ENCODE measurements at places on chromosomes 3 and 15.

GRCh38 chr3:22585911-22586310, 617.2 kb upstream of the UBE2E2 start:
- no peak for DNase-seq

- no peak for DNase-seq
Observed at GRCh38 chr3:34073961-34074360, 275.5 kb downstream of the PDCD6IP start.

- no peak for DNase-seq
Observed at GRCh38 chr3:101484805-101485620, 28.0 kb downstream of the SENP7 start.

- DNase-seq = no peak
Observed at GRCh38 chr3:23592961-23593931, 212.5 kb upstream of the UBE2E1 start.

DNA sequence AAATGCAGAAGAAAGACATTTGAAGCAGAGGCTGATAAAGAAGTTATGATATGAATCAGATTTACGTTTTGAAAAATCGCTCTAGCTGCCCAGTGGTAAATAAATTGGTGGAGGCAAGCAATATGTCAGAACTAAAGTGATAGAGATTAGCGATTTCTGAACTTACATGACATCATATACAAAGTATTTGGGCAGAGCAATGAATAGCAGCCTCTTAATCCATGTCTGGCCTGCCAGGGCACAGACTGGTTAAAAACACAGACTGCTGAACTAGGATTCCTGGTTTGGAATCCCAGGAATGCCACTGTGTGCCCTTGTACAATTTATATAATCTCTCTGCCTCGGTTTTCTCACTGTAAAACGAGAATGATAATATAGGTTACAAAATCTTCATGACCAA, 243.1 kb upstream of the SETMAR start:
- DNase-seq = no peak

- no peak for DNase-seq
Observed at GRCh38 chr15:27669641-27670040, 429.5 kb downstream of the OCA2 start.

- no peak for DNase-seq
Observed at GRCh38 chr15:52804526-52805081, 14.5 kb upstream of the ONECUT1 start.

GRCh38 chr3:143000528-143000927, 842 bp upstream of the U2SURP start:
- DNase-seq = no peak

- no peak for DNase-seq
Observed at GRCh38 chr15:39784638-39785037, 2.0 kb upstream of the FSIP1 start.

- DNase-seq = no peak
Observed at GRCh38 chr3:32450992-32451659, 51.5 kb downstream of the CMTM6 start.

DNA sequence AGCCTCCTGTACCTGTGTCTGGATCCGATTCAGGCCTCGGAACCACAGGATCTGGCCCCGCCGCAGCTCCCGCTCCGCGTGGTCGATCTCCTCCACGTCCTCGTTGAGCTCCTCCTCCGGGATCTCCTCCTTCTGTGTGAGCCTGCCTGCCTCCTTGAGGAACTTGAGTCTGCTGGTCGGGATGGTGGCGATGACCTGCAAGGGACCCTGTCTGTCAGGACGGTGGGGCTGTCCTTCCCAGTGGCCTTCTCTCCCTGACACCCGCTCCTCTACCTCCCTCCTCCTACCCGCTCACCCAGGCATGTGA, 17.2 kb upstream of the SEC13 start:
- DNase-seq = no peak

DNA sequence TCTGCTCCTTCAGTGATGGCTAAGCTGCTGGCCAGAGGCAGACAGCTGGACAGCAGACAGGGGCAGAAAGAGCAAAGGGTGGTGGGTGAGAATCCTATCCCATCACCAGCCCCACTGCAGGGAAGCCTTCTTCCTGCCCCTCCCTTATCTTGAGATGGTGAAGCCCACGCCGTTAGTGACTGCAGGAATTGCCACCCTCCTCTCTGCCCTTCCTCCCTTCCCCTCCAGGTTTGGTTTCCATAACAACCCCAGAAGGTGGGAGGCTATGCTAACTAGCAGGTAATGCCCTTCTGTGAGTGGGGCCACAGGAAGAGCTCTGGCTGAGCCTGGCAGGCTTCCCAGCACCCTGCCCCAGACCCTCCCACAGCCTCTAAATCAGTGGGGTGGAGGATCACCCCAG, 32.8 kb downstream of the SCN5A start:
- DNase-seq = no peak

DNA sequence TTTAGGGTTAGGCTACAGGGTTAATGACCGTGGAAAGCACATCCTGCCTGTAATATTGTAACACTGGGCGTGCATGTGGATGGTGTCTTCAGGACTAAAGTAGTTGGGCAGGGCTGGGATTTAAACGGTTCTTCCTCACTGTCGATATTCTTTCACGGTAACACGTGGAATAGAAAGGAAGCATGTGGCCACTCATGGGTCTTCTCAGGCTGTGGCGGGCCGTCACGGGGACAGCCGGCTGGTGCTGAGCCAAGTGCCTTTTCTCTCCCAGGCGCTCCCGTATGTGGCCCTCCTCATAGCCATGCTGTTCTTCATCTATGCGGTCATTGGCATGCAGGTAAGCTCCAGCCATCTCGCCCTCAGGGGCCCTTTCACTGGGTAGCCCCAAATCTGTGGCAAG, 73.7 kb downstream of the CHDH start:
- no peak for DNase-seq

GRCh38 chr3:12934431-12934830, 93.1 kb upstream of the RPL32 start:
- no peak for DNase-seq

- DNase-seq = no peak
Observed at GRCh38 chr3:128727059-128727458, 1.1 kb downstream of the RAB7A start.

DNA sequence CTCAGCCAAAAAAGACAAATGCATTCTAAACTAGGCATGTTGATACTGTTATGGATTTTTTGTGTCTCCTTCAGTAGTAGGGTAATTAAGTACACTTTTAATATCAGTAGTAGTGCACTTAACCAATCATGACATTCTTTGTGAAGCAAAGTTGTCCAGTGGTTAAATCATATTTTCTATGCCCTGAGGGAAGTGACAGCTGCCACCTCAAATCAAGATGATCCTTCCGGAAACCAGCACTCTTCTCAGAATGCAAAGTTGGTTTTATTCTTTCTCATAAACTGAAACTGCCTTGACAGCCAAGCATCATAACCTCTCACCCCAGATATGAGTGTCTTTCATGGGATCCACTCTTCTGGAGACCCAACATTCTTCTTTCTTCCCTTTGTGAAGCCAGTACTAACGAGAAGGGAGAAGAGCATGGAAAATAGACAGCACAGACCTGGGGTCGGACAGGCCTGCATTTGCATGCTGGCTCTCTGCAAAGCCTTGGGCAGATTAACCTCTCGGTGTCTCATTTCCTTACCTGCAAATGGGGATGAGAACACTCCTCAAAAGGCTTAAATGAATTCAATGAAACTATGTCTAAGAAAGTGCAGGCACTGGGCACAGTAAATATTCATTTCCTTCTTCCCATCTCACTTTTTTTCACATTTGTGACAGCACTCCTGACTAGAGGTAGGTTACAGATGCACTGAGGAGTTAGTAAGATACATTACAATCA, 13.2 kb downstream of the AAGAB start:
- no peak for DNase-seq

DNA sequence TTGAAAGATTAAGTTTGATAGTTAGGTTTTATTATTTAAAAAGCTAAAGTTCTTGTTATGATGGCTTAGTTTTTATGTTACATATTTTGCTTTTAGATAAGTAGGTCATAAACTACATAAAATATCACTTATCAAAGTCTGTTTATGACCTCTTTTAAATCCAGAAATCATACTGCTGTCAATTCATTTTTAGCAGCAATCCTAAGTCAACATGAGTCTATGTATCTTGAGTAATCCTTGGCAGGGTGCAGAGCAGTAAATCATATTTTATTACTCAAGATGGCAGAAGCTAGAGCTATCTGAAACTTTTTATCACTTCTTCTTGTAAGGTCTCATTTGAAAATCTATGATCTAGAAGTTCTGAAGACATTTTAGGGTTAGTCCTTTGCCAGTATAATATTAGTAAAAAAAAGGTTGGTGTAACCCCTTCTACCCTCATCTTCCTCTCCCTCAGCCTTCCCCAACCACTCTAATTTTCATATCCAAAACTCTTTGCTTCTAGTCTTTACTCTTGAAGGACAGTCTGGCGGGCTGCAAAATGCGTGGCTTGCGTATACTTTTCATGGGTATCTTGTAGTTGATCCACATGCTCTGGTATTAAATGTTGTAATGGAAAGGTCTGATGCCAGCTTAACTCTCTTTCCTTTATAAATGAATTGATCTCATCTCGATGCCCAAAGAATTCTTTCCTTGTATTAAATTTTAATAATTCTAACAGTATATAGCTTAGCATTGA, 134.0 kb upstream of the THRB start:
- DNase-seq = no peak

GRCh38 chr3:105877336-105877910, 8.6 kb upstream of the CBLB start:
- DNase-seq = no peak

DNA sequence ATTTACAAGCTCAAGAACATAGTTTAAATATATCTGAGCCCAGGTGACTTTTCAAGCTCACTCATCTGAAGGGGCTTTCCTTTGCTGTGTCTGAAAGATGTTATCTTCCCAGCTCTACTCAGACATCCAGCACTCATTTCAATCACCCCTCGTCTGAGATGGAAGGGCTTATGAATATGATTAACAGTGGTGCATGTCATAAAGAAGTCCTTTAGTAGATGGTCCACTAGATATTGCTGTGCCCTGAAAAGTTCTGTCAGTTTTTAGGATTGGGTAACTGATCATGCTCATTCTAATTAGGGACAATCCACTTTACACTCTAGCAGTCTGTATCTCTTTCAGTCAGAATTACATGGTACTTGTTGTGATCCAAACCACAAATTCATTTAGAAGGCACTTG, 28.3 kb downstream of the RETNLB start:
- DNase-seq = no peak

DNA sequence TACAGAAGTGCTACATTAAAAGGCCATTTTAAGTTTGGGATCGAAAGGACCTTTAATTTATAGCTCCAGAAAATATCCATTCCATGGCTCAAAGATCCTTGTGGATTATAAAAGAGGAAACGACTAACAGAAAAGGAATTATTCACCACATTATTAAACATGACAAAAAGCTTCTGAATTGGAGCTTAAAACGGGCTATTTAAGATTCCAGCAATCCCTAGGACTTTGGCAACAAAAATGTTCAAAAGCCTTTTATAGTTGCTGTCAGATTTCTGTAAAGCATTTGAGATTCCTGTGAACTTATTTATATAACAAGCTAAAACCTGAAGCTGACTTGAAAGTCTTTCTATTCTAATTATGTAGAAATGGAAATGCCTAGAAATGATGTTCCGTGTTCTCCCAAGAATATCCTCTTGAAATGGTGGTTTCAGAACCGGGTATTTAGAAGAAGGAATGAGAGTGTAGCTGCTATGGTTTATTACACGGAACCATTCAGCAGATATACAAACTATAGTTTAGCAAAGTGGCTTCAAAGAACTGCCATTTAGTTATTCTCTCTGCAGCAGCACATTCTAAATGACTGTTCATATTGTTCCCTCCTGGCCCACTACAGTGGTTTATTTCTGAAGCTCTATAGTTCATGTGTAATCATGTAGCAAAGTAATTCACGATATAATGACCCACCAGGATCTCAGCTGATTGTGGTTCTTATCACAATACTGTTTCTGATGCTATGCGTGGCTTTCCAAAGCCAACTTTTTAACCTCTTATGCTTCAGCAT, 961.7 kb downstream of the FHIT start:
- no peak for DNase-seq
